ENCODE measurements at places on chromosomes 5 and 9. TPM values are rescaled to one million over a fixed set of nuclear protein-coding genes. Genes with fewer than 3 reads are reported as not detected.

DNA sequence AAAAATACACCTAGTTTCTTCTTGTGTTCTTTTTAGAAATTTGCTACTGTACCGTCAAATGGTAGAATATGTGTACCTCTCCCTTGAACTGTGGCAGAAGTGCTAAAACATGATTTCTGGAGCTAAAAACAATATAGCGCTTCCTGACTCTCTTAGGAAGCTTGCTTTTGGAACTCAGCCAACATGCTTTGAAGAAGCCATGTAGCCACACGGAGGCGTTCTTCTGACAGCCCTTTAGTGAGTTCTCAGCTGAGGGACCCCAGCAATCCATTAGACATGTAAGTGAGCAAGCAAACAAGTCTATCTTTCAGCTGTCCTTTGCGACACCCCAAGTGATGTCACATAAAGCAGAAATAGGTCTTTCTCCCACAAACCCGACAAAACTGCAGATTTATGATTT is 917.0 kb downstream of the CDH9 start:
- no peak for DNase-seq

GRCh38 chr5:124591583-124591982 is 154.9 kb downstream of the ZNF608 start:
- no peak for DNase-seq

DNA sequence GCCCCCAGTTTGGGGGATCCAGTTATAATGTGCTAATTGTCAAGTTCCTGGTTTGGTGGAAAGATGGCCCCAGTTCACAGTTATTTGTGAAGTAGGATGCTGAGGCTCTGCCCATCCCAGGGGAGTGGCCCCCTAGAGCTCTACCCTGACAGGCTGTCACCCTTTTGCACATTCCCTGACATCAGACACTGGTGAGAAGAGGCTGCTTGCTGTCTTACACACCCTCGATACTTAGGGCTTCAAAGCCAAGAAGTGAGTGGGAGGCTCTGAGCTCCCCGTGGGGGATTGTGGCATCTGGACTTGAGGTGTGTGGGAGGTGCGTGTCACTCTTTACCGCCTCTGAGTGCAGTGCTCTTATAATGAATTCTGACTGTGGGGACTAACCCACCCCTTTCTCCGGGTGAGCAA is 168.5 kb downstream of the DOCK2 start:
- no peak for DNase-seq

DNA sequence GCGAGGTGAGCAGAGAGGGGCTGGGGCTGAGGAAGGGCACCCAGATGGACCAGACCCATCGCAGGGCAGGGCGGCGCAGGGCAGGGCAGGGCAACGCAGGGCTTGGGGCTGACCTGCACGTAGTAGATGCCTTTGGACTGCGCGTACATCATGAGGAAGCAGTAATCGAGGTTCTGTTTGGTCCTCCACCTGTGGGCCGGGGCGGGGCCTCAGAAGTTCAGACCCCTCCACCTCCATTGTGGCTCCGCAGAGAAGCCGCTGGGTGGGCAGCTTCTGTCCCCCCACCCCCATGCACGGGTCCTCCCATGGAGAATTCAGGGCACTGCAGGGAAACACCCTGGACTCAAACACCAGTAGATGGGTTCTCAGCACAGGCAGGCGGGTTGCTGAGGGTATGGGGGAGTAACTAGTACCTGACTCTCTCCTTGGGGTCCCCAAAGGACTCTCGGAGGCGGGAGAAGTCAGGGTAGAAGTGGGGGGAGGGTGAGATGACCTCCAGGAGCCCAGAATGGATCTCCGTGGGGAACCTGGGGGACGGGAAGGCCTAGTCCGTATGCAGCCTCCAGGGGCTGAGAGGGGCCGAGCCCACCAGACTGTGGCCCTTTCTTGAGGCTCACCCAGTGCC is 6.4 kb downstream of the LTC4S start:
- no peak for DNase-seq

DNA sequence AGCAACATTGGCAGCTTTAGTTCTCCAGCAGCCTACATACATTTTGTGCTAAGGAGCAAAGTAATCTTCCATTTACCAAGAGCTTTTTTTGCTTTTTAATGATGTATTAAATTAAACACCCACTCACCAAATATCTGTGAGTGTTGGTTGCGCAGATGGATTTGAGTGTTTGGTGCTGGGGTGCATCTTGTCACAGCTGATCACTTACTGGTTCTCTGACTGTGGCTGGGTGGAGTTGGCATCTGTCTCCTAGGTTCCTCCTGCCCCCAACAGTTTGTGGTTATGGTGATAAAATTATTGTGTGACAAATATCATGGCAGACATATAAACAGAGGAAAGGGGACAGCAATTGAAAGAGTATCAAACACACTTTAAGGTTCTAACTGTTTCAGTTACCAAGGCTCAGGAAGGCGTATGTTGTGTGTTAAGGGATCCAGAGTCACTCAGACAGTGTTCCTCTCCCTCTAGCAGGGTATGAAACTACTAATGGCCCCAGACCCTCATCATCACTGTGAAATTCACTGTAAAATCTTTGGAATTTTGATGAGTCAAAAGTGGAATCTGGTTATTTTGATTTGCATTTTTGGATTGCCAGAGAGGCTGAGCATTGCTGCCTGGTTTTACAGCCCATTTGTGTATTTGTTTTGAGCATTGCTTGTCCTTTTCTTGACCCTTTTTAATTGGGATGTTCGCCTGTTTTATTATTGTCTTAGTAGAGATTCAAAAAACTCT is 81.7 kb downstream of the PDE8B start:
- DNase-seq, result no peak

CXCL14 gene
- 4.5 TPM for polyA plus RNA-seq

AK3 gene
- 91.3 TPM for polyA plus RNA-seq

Measured in right cardiac atrium (tissue), 5 donors.